Osteoblast (primary cell): ENCODE measurements at places on chromosomes 11 and 22. TPM values are rescaled to one million over a fixed set of nuclear protein-coding genes. Genes with fewer than 3 reads are reported as not detected.
A peak's percentile ranks its signal among the peaks of the same experiment; 100 is the strongest.

TMEM184B gene
- 29.8 and 30.0 TPM in 2 replicates for total RNA-seq

OR4D5 gene
- total RNA-seq = not detected in 2 replicates

DCHS1 gene
- 0.59 and 1.1 TPM in 2 replicates for total RNA-seq

DNAJB13 gene
- not detected in 2 replicates for total RNA-seq

AIFM3 gene
- 0.59 and 0.72 TPM in 2 replicates for total RNA-seq

TTC17 gene
- total RNA-seq = 77.4 and 88.7 TPM in 2 replicates

CARNS1 gene
- under 0.01 TPM in 2 replicates for total RNA-seq

ZNF280B gene
- 1.1 and 1.5 TPM in 2 replicates for total RNA-seq

CSF2RB gene
- 1.1 and 1.2 TPM in 2 replicates for total RNA-seq

FAM180B gene
- not detected in 2 replicates for total RNA-seq

VWCE gene
- total RNA-seq = 4.7 and 6.2 TPM in 2 replicates

- no peaks in the 10 kb centered on the region for H3K4me1 ChIP-seq
- DNase-seq = no peak
- no peak overlapping the region for H3K27ac ChIP-seq
- H3K4me3 ChIP-seq = no peak overlapping the region
Observed at GRCh38 chr11:74971424-74971823, 17.3 kb upstream of the NEU3 start.

GRCh38 chr22:19632668-19633148 lies 81.6 kb upstream of the SEPTIN5 start:
- H3K36me3 ChIP-seq = no peaks in the 10 kb centered on the region
- no peaks in the 10 kb centered on the region for H3K4me1 ChIP-seq
- H3K27me3 ChIP-seq = no peaks in the 10 kb centered on the region
- no peak overlapping the region for H3K4me3 ChIP-seq
- no peak overlapping the region for H3K27ac ChIP-seq

- H3K4me1 ChIP-seq = no peaks in the 10 kb centered on the region
- no peak overlapping the region for H3K4me3 ChIP-seq
- H3K36me3 ChIP-seq = no peaks in the 10 kb centered on the region
- DNase-seq = peak; percentile 44
- no peak overlapping the region for H3K27ac ChIP-seq
Observed at GRCh38 chr11:117914991-117915618, 14.1 kb downstream of the TMPRSS13 start.

- peaks cover 21% of the 10 kb centered on the region for H3K36me3 ChIP-seq
- H3K27me3 ChIP-seq = no peaks in the 10 kb centered on the region
- peaks cover 4% of the 10 kb centered on the region for H3K4me1 ChIP-seq
- H3K27ac ChIP-seq = no peak overlapping the region
- no peak overlapping the region for H3K4me3 ChIP-seq
- DNase-seq = no peak
Observed at GRCh38 chr22:46224044-46224897, 25.8 kb downstream of the CDPF1 start.

DNA sequence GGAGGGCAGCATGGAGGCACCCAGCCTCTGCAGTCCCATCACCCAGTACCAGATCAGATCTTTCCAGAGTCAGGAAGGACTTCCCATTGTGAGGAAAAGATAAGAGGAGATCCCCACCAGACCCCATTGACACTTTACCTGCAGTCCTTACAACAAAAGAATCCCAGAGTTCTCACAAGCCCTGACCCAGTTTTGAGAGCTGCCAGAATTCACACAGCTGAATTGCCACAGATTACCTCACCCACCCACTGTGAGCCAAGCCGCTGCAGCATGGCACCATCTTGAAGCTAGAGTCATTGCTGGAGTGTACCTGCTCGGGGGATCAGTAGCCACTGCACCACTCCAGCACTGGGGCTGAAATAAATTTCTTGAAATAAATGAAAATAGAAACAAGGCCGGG lies 91.8 kb upstream of the UBASH3B start:
- H3K27me3 ChIP-seq = peaks cover 15% of the 10 kb centered on the region
- no peaks in the 10 kb centered on the region for H3K4me1 ChIP-seq
- no peak overlapping the region for H3K4me3 ChIP-seq
- peak; percentile 41 for DNase-seq
- H3K27ac ChIP-seq = no peak overlapping the region
- H3K36me3 ChIP-seq = no peaks in the 10 kb centered on the region

- peaks cover 8% of the 10 kb centered on the region for H3K36me3 ChIP-seq
- peaks cover 13% of the 10 kb centered on the region for H3K4me1 ChIP-seq
- peak overlapping the region; percentile 57 for H3K4me3 ChIP-seq
- H3K27ac ChIP-seq = no peak overlapping the region
- H3K27me3 ChIP-seq = no peaks in the 10 kb centered on the region
- DNase-seq = peak; percentile 99
Observed at GRCh38 chr11:69088676-69089146, 40.0 kb downstream of the TPCN2 start.

DNA sequence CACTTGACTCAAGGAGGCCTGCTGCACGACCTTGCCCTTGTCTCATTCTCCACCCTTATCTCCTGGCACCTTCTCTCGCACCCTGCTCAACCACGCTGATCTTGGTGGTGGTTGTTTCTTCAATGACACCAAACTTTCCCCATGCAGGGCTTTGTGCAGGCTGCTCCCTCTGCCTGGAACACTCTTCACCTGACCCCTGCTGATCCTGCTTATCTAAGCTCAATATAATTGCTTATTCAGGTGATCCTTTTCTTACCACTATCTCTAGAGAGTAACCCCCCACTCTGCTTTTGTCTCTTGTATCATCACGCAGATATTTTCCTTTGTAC lies 604.4 kb downstream of the BUD13 start:
- no peak for DNase-seq
- no peak overlapping the region for H3K27ac ChIP-seq
- H3K27me3 ChIP-seq = no peaks in the 10 kb centered on the region
- no peak overlapping the region for H3K4me3 ChIP-seq

DNA sequence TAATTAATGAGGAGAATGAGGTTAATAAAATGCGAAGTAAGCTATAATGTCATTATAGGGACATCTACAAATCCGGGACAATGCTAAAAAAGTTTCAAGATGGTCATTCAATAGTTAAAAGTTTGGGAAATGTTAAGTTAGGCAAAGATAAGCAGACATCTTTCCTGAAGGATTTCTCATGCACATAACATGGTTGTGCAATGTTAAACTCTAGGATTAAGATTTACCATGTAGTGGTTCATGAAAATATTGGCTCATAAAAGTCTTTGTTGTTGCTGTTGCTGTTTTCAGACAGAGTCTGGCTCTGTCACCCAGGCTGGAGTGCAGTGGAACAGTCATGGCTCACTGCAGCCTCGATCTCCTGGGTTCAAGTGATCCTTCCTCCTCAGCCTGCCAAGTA lies 751.5 kb upstream of the CCDC179 start:
- H3K27ac ChIP-seq = no peak overlapping the region
- H3K27me3 ChIP-seq = no peaks in the 10 kb centered on the region
- H3K4me3 ChIP-seq = no peak overlapping the region
- no peak for DNase-seq

DNA sequence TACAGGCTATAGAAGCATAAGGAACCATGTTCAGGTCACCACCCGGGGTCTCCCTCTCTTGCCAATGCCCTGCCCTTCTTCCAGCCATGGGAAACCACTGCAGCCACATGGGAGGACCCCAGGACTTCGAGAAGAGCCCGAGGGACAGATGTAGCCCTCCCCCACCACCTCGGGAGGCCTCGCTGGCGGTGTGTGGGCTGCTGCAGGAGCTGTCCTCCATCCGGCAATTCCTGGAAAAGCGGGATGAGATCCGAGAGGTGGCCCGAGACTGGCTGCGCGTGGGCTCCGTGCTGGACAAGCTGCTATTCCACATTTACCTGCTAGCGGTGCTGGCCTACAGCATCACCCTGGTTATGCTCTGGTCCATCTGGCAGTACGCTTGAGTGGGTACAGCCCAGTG lies 14.5 kb downstream of the HTR3A start:
- H3K4me3 ChIP-seq = no peak overlapping the region
- H3K27me3 ChIP-seq = no peaks in the 10 kb centered on the region
- H3K36me3 ChIP-seq = no peaks in the 10 kb centered on the region
- H3K4me1 ChIP-seq = no peaks in the 10 kb centered on the region

DNA sequence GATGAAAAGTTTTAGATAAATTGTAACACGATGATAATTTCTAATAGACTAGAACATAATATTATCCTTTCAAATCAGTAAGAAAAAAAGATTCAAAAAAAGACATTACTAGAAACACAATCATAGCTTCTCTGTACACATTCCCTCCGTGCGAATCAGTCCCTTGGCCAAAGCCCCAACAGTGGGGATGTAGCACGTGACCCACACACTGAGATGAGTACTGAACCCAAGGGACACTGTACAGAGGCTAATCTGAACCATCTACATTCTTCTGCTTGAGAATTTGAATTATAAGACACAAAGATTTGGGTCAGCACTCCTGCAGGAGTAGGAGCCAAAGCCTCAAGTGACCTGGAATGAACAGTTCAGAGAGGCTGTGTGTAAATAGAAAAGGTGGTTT lies 353.7 kb downstream of the INSC start:
- H3K27ac ChIP-seq = no peak overlapping the region
- H3K4me3 ChIP-seq = no peak overlapping the region
- H3K4me1 ChIP-seq = no peaks in the 10 kb centered on the region
- H3K27me3 ChIP-seq = no peaks in the 10 kb centered on the region
- no peak for DNase-seq
- H3K36me3 ChIP-seq = no peaks in the 10 kb centered on the region

DNA sequence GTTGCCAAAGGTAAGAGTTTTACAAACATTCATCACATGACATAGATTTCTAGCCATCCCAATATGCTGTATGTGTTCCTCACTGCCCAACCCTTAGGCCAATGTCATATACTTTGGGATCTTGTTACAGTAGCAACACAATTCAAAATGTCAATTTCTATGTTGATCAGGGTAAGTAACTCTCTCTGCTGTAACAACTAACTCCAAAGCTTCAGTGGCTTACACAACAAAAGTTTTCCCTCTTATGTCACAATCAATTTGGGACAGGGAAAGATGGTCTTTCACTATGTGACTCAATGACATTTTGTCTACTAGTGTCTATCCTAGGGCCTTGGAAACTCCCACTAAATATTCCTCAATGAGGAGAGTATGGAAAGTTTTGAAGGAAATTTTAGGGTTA lies 144.5 kb downstream of the SBF2 start:
- DNase-seq = no peak
- H3K4me3 ChIP-seq = no peak overlapping the region
- no peak overlapping the region for H3K27ac ChIP-seq
- no peaks in the 10 kb centered on the region for H3K27me3 ChIP-seq
- no peaks in the 10 kb centered on the region for H3K36me3 ChIP-seq
- H3K4me1 ChIP-seq = no peaks in the 10 kb centered on the region

GRCh38 chr22:29332886-29333496 lies 17.5 kb upstream of the RASL10A start:
- H3K4me1 ChIP-seq = no peaks in the 10 kb centered on the region
- H3K36me3 ChIP-seq = peaks cover 26% of the 10 kb centered on the region
- H3K27ac ChIP-seq = no peak overlapping the region
- peak; percentile 74 for DNase-seq
- H3K4me3 ChIP-seq = no peak overlapping the region

DNA sequence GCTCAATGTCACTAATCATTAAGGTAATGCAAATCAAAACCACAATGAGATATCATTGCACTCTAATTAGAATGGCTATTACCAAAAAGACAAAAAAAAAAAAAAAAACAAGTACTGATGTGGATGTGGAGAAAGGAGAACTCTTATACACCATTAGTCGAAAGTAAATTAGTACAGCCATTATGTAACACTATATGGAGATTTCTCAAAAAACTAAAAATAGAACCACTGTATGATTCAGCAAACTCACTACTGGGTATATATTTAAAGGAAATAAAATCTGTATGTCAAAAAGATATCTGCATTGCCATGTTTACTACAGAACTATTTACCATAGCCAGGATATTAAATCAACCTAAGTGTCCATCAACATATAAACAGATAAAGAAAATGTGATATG lies 265.4 kb upstream of the ARHGAP20 start:
- H3K4me3 ChIP-seq = no peak overlapping the region
- DNase-seq = no peak
- H3K27ac ChIP-seq = no peak overlapping the region
- H3K36me3 ChIP-seq = no peaks in the 10 kb centered on the region
- H3K27me3 ChIP-seq = no peaks in the 10 kb centered on the region

DNA sequence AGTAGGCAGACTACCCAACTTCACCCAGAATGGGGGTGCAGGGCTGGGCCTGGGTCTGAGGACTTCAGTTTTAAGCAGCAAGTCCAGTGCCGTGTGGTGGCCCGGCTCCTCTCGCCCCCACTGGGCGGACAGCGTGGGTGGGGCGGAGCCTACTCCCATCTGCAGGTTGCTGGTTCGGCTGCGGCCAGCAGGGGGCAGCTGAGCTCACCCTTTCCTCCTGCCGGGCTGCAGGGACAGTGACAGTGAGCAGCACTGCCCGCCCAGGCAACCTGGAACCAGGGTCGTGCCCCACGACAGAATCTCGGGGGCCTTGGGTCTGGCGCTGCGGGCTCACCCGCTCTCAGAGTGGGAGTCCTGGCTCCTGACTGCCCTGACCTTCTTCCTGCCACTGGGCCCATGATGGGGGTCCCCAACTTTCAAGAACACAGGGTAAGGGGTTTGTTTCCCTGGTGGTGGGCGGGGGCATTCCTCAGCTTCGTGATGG lies 6.2 kb upstream of the NEAT1 start:
- peak overlapping the region; percentile 58 for H3K4me3 ChIP-seq
- peaks cover 15% of the 10 kb centered on the region for H3K36me3 ChIP-seq
- H3K27ac ChIP-seq = peak overlapping the region; percentile 100

- H3K4me3 ChIP-seq = no peak within 1 kb of the TSS
- peaks cover 10% of the 10 kb centered on the region for H3K36me3 ChIP-seq
- H3K27me3 ChIP-seq = peaks cover 18% of the 10 kb centered on the region
- DNase-seq = peak; percentile 43
- no peak within 1 kb of the TSS for H3K27ac ChIP-seq
Observed at GRCh38 chr11:57338142-57338541, at the start of gene P2RX3. P2RX3 (plus strand) TSS chr11:57338352; CDS start chr11:57338551, 199 bp downstream.

- no peaks in the 10 kb centered on the region for H3K27me3 ChIP-seq
- H3K27ac ChIP-seq = no peak overlapping the region
- H3K4me3 ChIP-seq = no peak overlapping the region
- no peaks in the 10 kb centered on the region for H3K4me1 ChIP-seq
- no peaks in the 10 kb centered on the region for H3K36me3 ChIP-seq
Observed at GRCh38 chr11:128018692-128019091, 568.7 kb downstream of the ETS1 start.

GRCh38 chr11:98895936-98896335 lies 124.8 kb upstream of the CNTN5 start:
- H3K4me3 ChIP-seq = no peak overlapping the region
- no peak overlapping the region for H3K27ac ChIP-seq
- H3K36me3 ChIP-seq = no peaks in the 10 kb centered on the region
- no peaks in the 10 kb centered on the region for H3K4me1 ChIP-seq
- H3K27me3 ChIP-seq = no peaks in the 10 kb centered on the region

GRCh38 chr11:58770627-58771457 lies 39.1 kb upstream of the GLYAT start:
- H3K4me1 ChIP-seq = no peaks in the 10 kb centered on the region
- H3K27me3 ChIP-seq = no peaks in the 10 kb centered on the region
- no peak overlapping the region for H3K4me3 ChIP-seq
- DNase-seq = peak; percentile 22

DNA sequence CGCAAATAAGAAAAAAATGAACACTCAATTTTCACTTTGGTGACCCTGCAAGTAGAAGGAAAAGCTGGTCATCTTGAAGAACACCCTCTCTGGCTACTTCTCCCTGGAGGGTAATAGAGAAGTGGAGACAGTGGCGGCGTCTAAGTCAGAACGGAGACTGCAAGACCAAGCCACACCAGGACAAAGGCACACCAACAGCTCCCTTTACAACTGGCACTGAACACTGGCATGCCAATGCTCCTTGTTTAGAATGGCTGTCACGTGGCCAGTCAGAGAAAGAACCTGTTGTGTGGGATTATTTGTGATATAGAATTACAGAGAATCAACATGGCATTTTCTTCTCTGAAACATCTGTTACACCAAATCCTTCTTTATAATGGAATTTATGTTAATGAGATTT lies 61.3 kb upstream of the YPEL1 start:
- peaks cover 38% of the 10 kb centered on the region for H3K36me3 ChIP-seq
- H3K27me3 ChIP-seq = no peaks in the 10 kb centered on the region
- H3K27ac ChIP-seq = no peak overlapping the region
- H3K4me1 ChIP-seq = peaks cover 4% of the 10 kb centered on the region
- H3K4me3 ChIP-seq = no peak overlapping the region
- DNase-seq = no peak
